SJSA1 (cell line): ENCODE measurements at places on chromosomes 5 and 9.

- no peak for DNase-seq
These were observed 858.8 kb upstream of the NUDT12 start for GRCh38 chr5:104421431-104421830.

DNA sequence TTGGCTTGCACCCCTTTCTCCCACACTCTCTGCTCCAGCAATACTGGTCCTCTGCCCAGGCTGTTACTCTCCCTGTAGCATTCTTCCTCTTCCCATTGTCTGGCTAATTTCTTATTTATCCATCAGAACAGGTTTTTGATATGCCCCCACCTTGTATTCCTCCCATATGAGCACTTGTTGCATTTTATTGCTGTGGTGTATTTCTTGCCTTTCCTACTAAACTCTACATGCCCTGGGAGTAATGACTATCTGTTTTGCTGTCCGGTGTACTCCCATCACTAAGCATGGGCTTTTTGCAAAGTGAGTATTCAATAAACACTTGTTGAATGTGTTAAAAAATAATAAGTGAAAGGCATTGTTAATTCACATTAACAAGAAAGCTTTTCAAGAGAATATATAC, 104.3 kb upstream of the RANBP3L start:
- no peak for DNase-seq

DNA sequence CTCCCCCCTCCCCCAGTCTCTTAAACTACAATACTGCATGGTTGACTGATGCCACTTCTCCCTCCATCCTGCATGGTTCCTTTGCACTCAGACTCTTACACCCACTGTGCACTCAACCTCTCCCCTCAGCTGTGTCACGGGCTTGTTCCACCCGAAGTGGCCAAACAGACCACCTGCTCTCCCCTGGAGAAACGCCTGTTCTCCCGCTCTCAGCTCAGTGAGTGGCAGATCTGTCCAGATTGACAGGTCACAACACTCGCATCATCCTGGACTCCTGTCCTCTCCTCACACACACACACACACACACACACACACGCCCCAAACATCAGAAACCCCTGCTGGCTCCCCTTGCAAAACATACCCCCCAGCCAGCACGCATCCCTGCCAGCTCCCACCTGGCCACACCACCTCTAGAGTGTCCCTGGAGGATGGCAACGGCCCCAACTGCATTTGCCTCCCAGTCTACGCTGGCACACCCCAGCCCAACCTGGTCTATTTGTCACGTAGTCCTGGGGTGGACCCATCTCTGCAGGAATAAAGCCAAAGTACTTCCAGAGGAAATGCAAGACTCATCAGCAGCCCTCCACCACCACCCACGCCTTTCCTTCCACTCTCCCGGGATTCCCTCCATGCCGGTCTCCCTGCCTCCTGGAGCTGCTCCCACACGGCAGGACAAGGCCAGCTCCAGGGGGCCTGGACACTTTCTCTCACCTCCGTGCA, 2.9 kb downstream of the OR2V1 start:
- DNase-seq = no peak

DNA sequence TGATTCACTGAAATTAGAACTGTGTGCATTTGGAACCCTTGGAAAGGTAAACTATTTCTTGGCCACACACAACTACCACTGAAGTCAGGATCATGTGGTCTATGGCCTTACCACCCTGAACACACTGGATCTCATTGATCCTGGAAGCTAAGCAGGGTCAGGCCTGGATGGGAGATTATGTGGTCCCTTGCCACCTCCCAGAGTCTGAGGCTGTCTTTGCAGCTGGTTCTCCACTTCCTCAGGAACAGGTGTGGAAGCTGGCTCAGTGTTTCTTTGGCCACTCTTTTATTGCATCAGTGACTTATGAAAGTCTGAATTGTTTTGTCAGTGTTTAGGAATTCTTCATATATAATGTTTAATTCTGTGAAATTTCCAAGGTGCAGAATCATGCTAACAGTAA, 89.2 kb downstream of the TEK start:
- no peak for DNase-seq

- DNase-seq = no peak
These were observed 138.4 kb downstream of the KCNIP1 start for GRCh38 chr5:170642066-170642735.

DNA sequence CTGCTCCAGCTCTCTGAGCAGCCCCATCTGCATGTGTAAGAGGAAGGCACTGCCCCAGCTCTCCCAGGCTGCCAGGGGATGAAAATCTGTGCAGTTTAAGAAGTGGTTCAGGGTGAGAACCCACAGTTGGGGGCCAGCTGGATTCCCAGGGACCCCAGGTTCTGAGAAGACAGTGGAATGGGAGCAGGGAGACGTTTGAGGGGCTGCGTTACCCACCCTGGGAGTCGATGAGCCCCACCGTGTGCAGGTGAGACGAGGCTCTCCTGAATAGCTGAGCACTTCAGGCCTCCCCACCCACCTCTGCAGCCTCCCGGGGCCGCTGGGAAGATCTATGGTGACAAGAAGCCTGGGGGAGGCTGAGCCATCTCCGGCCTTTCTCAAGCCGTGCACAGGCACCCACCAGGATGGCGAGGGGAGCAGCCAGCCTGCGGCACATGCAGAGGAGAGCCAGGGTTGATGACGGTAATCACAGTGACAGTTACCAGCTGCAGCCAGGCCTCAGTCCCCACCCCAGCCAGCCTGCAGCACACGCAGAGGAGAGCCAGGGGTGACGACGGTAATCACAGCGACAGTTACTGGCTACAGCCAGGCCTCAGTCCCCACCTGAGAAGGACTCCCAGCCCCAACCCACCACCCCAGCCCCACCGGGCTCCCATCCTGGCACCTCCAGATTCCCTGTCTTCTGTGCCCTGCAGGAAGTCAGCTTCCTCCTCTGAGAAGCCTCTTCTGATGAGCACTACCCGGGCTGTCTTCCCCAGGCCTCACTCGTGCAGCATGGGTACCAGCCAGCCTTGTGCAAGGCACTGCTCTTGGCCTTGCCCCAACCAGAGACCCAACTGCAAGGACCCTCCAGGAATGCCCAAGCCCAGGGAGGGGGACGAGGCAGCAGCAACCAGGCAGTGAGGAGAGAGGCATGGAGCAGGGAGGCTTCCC, 150.8 kb upstream of the PPP1R26 start:
- DNase-seq = no peak

- no peak for DNase-seq
These were observed 886.9 kb upstream of the DMAC1 start for GRCh38 chr9:8686516-8686915.

GRCh38 chr5:64839936-64840335, 71.2 kb downstream of the CWC27 start:
- DNase-seq = no peak

- no peak for DNase-seq
These were observed 42.3 kb downstream of the SH3RF2 start for GRCh38 chr5:145978708-145979107.

- peak; percentile 42 for DNase-seq
These were observed 170.5 kb upstream of the SMIM23 start for GRCh38 chr5:171614971-171615653.

DNA sequence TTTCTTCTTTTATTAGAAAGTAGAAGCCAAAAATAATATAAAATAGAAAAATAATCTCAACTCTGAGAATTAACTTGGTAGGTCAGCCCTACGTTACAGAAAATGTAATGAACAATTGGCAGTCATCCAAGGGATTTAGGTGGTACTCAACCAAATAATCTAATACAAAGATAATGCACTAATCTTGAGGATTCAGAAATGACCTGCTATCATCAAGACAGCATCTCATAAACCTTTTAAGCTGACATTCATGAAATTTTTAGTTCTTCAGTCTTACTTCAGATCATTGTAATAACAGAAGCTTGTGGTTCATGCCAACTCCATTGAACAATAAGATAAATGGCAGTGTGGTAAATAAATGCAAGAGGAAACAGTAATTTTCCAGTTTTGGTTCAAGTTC, 1058.0 kb downstream of the MAT2B start:
- DNase-seq = no peak

DNA sequence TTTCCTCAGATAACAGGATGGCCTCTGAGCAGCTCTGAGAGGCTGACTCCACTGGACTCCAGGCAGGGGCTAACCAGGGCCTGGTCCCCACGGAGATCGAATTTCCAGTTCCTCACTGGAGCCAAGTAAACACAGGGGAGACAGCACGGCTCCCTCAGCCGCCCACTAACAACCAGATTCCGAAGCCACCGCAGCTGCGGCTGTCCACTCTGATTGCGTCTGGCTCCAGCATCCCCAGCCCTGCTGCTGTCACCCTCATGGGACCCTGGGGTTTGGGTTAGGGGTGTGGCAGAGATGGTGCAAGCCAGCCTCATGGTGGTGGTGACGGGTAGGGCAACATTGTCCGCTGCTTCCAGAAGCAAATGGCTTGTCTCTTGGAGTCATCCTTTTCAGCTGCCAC, 172.6 kb downstream of the RGS3 start:
- no peak for DNase-seq

DNA sequence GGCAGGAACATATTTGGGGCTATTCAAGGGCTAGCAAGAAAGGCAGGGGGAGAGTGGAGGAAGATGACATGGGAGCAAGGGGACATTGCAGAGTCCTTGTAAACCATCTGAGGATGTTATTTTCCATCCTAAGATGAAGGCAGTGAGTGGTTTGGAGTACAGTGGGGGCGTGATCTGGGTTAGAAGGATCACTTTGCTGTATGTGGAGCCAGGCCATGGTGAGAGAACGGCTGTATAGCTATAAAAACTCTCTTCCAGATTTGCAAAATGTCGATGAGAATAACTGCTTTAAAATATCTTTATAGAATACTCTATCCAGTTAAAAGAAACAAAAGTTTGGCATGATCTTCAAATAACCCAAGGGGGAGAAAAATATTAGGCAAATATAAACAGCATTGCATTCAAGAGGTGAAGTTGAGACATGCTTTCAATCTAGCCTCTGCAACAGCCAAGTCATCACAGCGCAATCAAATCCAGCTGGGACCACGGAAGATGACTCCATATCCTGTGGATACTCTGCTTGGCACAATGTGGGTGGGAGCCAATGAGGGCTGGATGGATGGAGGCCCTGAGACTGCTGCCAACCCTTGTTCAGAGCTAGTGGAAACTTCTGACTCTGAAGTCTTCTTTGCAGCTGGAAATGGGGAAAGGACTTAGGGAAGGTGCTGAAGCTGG, 111.5 kb upstream of the BASP1 start:
- DNase-seq = peak; percentile 42

- DNase-seq = no peak
These were observed 58.1 kb upstream of the KLF9 start for GRCh38 chr9:70472268-70473249.

DNA sequence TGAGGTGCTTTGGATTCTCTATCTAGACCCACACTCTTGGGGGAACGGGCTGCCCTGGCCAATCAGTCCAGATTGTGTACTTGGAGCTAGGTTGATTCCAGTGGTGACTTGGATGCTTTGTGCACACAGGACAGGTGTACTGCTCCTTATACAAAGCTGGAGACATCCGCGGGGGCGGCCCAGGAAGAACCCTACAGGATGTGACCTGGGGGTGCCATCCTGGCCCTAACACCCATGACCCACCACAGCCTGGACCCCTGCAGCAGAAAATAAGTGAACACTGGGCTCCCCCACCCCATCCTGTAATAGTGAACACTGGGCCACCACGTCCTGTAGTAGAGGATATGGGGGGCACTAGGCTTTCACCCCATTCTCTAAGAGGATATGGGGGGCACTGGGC, 12.1 kb upstream of the PLEKHG4B start:
- no peak for DNase-seq

- DNase-seq = no peak
These were observed 9.9 kb downstream of the OR1L3 start for GRCh38 chr9:122684851-122685250.

- no peak for DNase-seq
These were observed 14.6 kb downstream of the SPATA9 start for GRCh38 chr5:95668216-95668615.

DNA sequence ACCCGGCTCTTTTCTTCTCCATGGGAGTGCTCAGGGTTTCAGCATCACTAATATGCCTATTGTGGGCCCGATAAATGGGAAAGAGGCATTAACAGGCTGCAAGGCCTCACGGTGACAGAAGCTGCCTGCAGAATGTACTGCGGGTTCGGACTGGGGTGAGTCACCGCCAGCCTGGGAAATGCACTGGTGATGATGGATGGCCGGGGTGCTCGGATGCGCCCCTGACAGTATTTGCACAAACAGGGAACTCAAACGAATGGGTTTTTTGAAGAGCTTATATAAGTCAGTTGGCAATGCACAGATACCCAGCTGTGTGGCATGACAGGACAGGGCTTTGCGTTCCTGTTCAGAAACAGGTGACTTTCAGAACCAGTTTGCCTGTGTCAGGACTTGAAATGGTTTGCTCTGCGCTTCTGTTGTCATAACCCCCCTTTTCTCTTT, 42.0 kb upstream of the PITX1 start:
- DNase-seq = no peak
